ENCODE measurements at places on chromosomes 4 and X.

- DNase-seq: no peak
Measured at GRCh38 chr4:5746250-5746649, 35.2 kb downstream of the EVC start.

GRCh38 chrX:139905743-139906142, 27.1 kb downstream of the ATP11C start:
- no peak for DNase-seq

DNA sequence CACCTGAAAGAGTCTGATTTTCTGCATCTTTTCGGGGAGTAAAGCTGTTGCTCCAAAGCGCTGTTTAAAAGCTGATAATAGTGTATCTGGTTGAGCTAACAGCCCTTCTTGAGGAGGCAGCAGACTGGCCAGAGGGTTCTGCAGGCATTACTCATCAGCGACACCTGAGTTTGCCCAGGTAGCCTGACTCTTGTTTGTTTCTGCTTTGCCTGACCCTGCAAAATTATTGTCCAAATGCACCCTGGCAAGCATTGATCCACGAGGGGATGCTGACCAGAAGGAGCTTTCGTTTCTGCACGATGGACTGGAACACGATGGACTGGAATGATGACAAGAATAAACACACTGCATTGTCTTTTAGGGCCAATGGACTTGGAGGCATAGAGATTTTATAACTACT, 6.2 kb downstream of the CD99 start:
- no peak for DNase-seq

DNA sequence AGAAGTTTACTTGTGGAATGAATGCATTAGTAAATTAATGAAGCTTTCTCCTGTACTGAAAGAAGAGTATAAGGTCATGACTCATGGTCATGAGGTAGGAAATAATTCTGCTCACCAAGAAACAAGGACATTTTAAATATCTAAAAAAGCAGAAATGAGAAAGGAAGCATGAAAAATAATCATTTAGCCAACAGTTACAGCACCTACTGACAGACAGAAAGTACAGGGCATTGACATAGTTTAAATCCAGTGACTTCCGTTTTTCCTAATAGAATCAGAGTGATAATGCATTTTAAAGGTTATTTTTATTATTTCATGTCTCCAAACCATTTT, 30.5 kb upstream of the ACSL1 start:
- no peak for DNase-seq

- DNase-seq: no peak
Measured at GRCh38 chr4:22695917-22696316, 3.2 kb downstream of the GBA3 start.

DNA sequence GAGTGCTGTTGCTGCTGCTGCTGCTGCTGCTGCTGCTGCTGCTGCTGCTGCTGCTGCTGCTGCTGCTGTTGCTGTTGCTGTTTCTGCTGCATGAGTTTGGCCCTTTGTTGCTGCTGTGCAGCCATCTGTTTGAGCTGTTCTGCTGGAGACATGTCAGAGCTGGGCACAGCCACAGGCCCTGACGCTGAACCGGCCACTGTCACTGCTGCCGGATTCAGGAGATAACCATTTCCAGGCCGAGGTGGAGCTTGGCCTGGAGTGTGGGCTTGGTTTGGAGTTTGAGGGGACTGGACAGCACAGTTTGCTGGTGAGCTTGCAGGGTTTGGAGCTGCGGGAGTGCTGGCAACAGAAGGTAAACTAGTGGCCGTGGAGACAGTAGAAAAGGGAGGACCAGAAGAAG, 224.3 kb downstream of the MGST2 start:
- DNase-seq: no peak

DNA sequence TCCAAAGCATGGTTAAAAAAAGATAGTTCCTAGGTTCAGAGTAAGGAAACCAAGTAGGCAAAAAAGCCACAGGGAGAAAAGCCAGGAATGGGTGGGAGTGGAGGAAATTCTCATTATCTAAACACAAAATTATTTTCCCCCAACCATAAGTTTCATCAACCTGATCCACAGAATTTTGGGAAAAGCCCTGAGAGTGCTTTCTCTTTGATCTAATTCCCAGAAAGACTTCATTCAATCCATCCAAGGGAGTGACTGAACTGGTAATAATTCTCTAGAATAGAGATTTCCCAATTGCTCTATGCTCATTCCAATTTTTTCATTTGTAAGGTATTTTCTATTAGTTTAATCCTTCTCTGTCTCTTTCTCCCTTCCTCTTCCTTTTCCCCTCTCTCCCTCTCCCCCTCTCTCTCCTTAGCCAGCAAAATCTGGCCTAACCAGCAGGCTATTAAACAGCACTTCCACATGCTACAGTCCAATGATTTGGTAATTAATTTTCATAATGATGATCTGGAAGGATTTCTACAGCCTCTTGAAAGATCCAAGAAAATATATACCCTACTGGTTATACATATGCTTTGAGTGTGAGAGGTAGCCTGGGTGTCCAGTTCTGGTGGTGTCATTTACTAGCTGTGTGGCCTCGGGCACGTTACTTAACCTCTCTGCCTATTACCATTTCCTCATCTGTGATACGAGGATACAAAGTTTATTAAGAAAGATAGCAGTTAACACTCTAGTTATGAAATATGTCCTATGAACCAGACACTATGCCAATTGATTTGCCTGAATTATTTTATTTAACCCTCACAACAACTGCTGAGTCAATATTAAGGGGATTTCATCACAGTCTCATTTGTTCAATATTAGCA, 251.5 kb upstream of the RASGEF1B start:
- DNase-seq: no peak

- no peak for DNase-seq
Measured at GRCh38 chr4:115353370-115353769, 239.9 kb upstream of the NDST4 start.

- no peak for DNase-seq
Measured at GRCh38 chrX:49037883-49038475, 5.2 kb downstream of the TFE3 start.

DNA sequence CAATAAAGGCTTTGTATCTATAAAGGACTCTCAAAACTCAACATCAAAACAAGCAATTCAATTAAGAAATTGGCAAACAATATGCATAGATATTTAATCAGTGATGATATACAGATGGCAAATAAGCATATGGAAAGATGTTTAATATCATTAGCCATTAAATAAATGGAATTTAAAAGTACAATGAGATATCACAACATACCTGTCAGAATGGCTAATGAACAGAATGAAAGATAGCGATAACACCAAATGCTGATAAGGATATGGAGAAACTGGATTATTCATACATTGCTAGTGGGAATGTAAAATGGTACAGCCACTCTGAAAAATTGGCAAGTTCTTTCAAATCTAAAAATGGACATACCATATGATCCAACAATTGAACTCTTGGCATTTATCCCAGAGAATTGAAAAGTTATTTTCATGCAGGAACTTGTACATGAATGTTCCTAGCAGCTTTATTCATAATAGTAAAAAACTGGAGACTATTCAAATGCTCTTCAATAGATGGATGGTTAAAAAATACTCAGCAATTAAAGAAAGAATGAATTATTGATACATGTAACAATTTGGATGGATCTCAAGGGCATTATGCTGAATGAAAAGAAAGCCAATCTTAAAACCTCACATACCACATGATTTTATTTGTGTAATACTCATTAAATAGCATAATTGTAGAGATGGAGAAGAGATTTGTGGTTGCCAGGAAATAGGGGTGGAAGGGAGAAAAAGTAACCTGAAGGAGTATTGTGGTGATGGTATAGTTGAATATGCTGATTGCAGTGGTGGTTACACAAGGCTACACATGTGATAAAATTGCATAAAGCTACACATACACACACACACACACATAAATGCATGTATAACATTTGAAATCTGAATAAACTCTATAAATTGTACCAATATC, 45.9 kb upstream of the ALG13 start:
- no peak for DNase-seq

GRCh38 chr4:74006009-74006476, 7.6 kb upstream of the CXCL5 start:
- no peak for DNase-seq

- DNase-seq: no peak
Measured at GRCh38 chrX:2311501-2311900, 189.3 kb downstream of the DHRSX start.

- no peak for DNase-seq
Measured at GRCh38 chr4:154082760-154083535, 294.1 kb upstream of the SFRP2 start.

- no peak for DNase-seq
Measured at GRCh38 chr4:76226418-76226817, 12.8 kb upstream of the SCARB2 start.

DNA sequence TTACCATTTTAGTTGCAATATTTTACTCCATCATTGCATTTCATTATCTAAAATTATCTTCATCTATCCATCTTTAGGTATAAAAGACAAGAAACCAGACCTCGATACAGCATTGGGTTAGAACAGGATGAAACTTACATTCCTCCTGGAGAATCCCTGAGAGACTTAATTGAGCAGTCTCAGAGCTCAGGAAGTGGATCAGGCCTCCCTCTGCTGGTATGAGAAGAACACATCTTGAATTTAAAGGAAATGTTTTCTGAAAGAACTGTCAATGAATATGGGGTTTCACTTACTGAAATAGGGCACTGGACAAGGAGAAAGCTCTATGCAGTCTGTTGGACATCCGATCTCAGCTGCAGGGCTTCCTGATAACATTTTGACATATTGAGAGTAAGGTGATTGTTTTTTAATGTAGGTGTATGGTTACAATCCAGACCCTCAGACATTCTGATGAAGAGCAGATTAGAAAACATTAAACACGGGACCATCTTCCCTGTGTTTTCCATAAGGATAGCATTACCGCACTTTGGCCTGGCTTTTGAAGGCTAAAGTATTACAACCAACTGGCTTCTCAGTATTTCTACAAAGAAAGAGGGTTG, 367.2 kb downstream of the BMPR1B start:
- peak; percentile 7 for DNase-seq

DNA sequence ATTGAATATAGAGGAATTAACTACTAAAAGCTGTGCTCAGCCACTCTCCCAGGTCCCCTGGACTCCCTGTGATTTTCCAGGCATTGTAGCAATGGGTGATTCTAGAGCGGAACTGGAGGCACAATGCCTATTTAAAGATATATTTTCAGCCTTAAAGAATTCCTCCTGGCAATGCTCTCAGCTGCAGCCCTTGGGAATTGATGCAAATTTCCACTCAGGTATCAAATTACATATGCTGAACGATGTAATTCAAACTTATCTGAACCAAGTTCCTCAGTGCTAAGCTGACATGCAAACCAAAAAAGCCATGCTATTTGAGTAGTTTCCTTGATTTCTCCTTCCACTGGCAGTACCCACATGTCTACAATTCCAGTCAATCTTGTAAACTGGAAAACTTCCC, 86.3 kb upstream of the GABRA3 start:
- no peak for DNase-seq

DNA sequence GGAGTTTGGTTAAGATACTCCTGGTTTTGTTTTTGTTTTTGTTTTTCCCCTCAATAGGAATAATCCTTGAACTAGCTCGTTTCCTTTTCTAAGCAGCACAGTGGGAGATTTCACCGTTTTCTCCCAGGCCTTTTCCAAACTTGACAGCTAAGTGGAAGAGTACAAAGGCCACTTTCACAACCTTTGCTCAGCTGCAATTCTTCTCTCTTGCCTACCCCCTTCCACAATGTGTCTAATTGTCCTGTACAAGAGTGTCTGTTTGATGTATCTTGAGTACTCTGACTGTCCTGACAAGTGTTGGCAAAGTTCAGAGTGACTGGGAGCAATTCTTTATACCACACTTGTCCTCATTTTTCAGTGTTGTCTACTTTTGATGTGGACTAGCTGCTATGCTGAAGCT, 674.3 kb upstream of the AMOT start:
- no peak for DNase-seq

DNA sequence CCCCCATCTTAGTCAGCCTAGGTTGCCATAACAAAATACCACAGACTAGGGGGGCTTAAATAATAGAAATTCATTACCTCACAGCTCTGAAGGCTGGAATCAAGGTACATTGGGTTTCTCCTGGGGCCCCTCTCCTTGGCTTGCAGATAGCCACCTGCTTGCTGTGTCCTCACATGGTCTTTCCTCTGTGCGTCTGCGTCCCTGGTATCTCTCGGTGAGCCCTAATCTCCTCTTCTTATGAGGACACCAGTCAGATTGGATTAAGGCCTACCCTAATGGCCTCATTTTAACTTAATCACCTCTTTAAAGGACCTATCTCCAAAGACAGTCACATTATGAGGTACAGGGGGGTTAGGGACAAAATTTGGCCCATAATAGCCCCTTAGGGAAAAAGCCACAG, 98.0 kb downstream of the SH3KBP1 start:
- DNase-seq: no peak

DNA sequence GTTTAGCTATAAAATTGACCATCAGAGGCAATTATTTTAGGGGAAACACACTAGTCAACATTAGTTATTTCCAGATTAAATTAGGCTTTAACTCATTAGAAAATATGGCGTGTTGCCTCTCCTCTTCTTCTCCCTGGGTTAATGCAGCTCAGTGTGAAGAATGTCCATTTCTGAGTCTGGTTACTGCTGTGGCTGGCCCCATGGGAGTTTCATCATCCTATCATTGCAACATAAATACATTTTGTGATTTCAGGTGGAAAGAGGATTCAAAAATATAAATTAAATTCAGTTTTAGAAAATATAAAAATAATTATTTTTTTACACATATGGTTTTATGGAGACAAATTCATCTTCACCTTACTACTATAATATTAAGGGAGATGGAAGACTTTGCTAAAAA, 288.5 kb upstream of the ARSJ start:
- DNase-seq: no peak

GRCh38 chrX:115233497-115234455, at the start of gene LRCH2:
LRCH2 (minus strand) TSS chrX:115234096; CDS start chrX:115234041, 55 bp downstream.
- no peak for DNase-seq

GRCh38 chr4:153792618-153793247, 3.9 kb upstream of the SFRP2 start:
- no peak for DNase-seq

DNA sequence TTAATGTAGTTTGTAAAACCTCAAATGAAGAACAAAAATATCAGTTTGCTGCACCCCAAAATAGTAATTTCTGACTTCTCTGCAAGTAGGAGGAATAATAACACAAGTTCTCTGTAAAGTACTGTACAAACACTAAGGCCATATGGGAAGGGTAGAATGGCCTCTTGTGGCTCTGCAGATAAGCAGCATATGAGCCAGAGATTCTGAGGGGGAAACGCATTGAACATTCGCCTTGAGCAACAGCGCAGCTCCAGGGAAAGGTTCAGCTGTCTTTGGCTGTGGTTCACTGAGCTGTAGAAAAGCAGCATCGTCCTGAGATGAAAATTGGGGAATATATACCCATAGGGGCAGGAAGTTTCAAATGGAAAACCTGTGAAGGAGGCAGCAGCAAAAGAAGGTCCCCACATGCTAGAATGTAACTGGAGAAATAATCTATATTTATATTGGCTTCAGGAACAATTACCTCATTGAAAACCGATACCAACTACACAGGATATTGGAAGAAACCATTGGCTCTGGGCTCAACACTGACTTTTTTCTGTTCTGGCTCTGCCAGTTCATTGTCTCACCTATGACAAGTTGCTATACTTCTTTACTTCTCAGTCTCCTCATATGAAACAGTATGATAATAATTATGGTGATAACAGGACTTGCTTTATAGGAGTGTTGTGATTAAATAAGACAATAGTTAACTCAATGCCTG, 357.6 kb upstream of the CPEB2 start:
- DNase-seq: no peak

GRCh38 chrX:10110984-10111363, 45.8 kb upstream of the CLCN4 start:
- no peak for DNase-seq

Data from Panc1 (cell line).